SJSA1 (cell line): ENCODE measurements at places on chromosomes 1 and 21.

DNA sequence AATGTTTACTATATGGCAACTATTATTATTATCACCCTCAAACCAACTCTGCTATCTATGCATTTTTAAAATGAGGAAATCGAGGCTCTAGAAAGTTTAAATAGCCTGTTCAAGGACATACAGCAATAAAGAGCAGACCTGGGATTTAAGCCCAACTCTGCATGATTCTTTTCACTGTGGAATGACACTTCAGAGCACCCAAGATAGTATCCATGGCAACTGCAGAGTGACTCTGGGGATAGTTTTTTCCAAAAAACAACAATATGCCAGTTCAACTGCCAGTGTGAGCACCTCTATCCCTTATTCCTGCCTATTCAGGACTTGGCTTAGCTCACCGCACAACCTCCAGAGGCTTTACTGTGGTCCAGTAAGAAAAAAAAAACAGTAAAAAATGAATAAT is 293.9 kb downstream of the BRINP2 start:
- no peak overlapping the region for H3K27ac ChIP-seq
- no peak overlapping the region for H3K4me3 ChIP-seq
- DNase-seq: no peak
- H3K27me3 ChIP-seq: 0 out of 2 replicates have a peak, but pooled peaks cover 2% of the 10 kb centered on the region
- H3K36me3 ChIP-seq: no peaks in the 10 kb centered on the region

GRCh38 chr1:50271968-50272578 is 151.2 kb downstream of the DMRTA2 start:
- H3K4me3 ChIP-seq: no peak overlapping the region
- H3K4me1 ChIP-seq: no peaks in the 10 kb centered on the region
- H3K36me3 ChIP-seq: no peaks in the 10 kb centered on the region
- no peak overlapping the region for H3K27ac ChIP-seq
- H3K27me3 ChIP-seq: no peaks in the 10 kb centered on the region

DNA sequence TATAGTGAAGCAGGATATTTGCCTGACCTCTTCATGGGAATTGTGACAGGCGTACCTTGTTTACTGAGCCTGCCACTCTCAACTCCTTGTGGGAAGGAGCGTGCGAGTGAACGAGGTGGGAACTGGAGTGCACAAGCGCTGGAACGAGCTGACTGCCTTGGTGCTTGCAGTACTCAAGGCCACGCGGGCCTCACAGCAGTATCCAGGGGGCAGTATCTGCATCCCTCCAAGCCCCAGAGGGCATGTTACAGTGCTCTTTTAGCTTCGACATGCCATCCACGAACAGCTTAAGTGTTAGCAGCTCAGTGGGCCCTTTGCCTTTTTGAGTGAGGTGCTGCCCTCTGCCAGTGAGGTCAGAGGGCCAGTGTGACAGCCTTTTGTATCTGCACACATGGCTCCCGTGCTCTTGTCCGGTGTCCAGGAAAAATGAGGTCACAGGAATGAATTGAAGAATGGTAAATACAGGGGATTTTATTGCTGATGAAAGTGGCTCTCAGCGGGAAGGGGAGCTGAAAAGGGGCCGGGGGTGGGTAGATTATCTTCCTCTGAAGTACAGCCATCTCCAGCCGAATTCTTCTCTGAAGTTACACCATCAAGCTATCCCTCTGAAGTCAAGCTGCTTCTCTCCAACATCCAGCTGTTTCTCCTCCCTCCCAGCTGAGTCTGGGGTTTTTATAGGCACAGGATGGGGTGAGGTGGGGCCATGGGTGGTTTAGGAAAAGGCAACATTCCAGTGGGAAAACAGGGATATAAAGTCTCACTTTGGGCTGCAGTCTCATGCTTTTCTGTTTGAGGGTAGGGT is 69.3 kb downstream of the EPB41 start:
- H3K4me3 ChIP-seq: no peak overlapping the region
- H3K27ac ChIP-seq: no peak overlapping the region
- H3K4me1 ChIP-seq: peaks cover 4% of the 10 kb centered on the region
- no peak for DNase-seq

DNA sequence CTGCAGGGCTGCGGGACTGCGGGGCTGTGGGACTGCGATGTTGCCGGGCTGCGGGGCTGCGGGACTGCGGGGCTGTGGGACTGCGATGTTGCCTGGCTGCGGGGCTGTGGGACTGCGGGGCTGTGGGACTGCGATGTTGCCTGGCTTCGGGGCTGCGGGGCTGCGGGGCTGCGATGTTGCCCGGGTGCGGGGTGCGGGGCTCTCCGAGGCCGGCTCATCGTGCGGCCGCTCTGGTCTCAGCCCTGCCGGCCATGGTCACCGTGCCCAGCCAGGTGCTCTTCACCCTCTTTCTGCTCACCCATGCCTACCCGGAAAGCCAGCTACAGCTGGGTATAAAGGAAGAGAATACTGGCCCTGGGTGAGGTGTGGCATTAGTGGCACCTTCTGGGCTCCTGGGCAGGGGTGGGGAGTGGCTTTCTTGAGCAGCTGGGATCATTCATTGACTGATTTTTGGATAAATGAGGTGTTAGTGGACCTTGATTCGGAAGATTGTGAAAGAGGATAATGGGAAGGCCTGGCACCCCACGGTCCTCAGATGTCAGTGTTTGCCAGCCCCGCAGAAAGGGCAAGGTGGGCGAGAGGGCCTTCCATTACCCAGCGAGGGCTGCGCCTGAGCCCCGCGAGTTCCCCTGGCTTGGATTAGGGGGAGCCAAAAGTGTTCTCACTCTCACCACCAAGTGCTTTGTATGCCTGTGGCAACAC is 36.3 kb downstream of the COQ8A start:
- H3K36me3 ChIP-seq: no peaks in the 10 kb centered on the region
- no peak overlapping the region for H3K27ac ChIP-seq
- H3K27me3 ChIP-seq: no peaks in the 10 kb centered on the region

DNA sequence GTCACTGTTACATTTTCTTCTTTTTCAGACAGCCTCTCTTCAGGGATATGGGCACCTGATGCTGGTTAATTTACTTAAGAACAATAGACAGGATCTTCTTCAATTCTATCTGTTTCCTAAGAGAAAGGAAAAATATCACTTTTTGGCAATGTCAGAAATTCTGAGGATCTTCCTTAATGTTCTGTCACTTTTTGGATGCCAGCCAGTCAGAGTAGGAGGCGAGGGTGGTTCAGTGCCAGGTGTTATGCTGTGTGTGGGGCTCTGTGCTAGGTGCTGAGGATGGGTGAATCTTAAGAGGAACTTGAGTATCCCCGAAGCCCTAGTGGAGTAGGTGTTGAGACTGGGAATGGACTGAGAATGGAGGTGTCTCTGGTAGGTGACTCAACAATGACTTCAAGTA is 133.5 kb downstream of the UCK2 start:
- no peak overlapping the region for H3K27ac ChIP-seq
- no peaks in the 10 kb centered on the region for H3K27me3 ChIP-seq
- no peak for DNase-seq
- H3K4me3 ChIP-seq: no peak overlapping the region
- no peaks in the 10 kb centered on the region for H3K4me1 ChIP-seq
- H3K36me3 ChIP-seq: no peaks in the 10 kb centered on the region

GRCh38 chr1:200107004-200107470 is 79.5 kb downstream of the NR5A2 start:
- H3K27me3 ChIP-seq: no peaks in the 10 kb centered on the region
- H3K27ac ChIP-seq: no peak overlapping the region
- DNase-seq: no peak
- no peaks in the 10 kb centered on the region for H3K36me3 ChIP-seq

DNA sequence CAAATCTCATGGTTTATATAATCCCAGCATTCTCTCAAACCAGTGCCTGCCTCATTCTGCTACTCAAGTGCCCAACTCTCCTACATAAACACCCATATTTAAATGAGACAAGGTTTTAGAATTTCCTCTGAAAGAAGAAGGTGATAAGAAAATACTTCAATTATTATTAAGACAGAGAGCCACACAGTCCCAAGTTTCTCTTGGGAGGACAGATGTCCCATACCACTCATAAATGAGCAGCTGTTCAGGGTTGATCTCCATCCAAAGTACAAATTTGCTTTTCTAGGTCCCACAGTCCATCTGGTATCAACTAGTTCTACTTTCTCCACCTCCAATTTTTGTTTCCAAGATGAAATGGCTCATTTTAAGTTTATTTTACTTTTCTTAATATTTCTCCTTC is 11.3 kb downstream of the DCAF8 start:
- no peaks in the 10 kb centered on the region; the same call in 1 of the 2 replicates for H3K36me3 ChIP-seq
- H3K27me3 ChIP-seq: no peaks in the 10 kb centered on the region
- H3K27ac ChIP-seq: no peak overlapping the region
- H3K4me1 ChIP-seq: peaks cover 15% of the 10 kb centered on the region

GRCh38 chr1:18494304-18494703 is 13.6 kb downstream of the KLHDC7A start:
- H3K27me3 ChIP-seq: peaks cover 4% of the 10 kb centered on the region; the same call in 1 of the 2 replicates
- no peak overlapping the region for H3K4me3 ChIP-seq
- H3K36me3 ChIP-seq: no peaks in the 10 kb centered on the region
- H3K4me1 ChIP-seq: no peaks in the 10 kb centered on the region

DNA sequence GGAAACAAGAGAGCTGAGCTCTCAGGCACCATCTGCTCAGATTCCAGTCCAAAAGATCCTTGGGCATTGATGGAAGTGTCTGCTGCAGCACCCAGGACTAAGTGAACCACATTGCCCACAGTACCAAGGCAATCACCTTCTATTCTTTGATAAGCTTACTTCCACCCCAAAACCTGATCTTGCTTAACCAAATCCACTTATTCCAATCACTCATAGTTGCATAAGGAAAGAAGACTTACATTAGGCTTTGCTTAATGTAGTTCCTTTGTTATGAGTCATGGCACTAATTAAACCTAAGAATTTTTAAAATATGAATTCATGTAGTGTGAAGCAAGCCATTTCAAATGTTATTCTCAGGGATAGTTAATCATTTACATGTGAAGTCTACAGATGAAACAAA is 84.5 kb downstream of the UCHL5 start:
- H3K4me3 ChIP-seq: no peak overlapping the region
- H3K4me1 ChIP-seq: no peaks in the 10 kb centered on the region
- no peak for DNase-seq
- no peaks in the 10 kb centered on the region for H3K36me3 ChIP-seq
- H3K27ac ChIP-seq: no peak overlapping the region
- H3K27me3 ChIP-seq: no peaks in the 10 kb centered on the region

GRCh38 chr1:78603206-78603605 is 17.0 kb upstream of the IFI44L start:
- H3K27me3 ChIP-seq: no peaks in the 10 kb centered on the region
- DNase-seq: no peak
- H3K36me3 ChIP-seq: no peaks in the 10 kb centered on the region
- H3K4me3 ChIP-seq: no peak overlapping the region
- H3K27ac ChIP-seq: no peak overlapping the region
- H3K4me1 ChIP-seq: peaks cover 5% of the 10 kb centered on the region

- no peaks in the 10 kb centered on the region for H3K4me1 ChIP-seq
- H3K27me3 ChIP-seq: no peaks in the 10 kb centered on the region
Observed at GRCh38 chr1:5140962-5141361, 486.6 kb downstream of the AJAP1 start.

- H3K36me3 ChIP-seq: peaks cover 29% of the 10 kb centered on the region
- H3K4me3 ChIP-seq: peak overlapping the region; percentile 56
- no peaks in the 10 kb centered on the region for H3K27me3 ChIP-seq
- DNase-seq: no peak
Observed at GRCh38 chr1:11925938-11926292, 312 bp downstream of the KIAA2013 start.

DNA sequence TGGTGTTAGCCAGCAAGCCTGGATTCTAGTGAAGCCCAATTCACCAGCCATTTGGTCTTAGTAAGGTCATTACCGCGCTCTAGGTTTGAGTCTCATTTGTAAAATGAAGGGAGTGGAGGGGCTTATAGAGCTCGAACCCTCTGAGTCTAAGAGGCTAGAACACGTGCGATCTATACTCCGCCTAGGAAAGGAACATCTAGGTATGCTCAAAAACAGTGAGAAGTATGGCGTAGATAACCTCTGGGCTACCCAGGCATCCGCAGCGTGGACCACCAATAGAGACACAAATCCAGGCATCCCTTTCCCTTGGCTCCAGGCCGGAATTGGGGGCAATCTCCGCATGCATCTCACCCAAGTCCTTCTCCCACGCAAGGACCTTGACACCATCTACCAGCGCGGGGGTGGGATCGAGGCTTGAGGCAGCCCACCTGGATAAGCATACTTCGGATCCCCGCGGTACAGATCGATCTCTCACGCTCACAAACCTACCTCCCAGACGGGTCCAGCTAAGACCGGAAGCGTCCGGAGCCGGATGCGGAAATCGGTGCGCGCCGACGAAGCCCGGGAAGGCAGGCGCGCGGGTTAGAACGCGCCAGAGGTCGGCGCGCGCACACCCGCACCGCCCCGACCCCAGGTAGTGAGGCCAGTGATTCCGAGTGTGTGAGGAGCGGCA is at the start of gene METTL25B:
TSS of gene METTL25B (plus strand) at position 544 of the 673 bp plus-strand sequence. CDS start 636 bp downstream, outside the sequence.
- H3K27ac ChIP-seq: peak within 1 kb of the TSS; percentile 74
- H3K4me3 ChIP-seq: peak within 1 kb of the TSS; percentile 80
- H3K36me3 ChIP-seq: peaks cover 45% of the 10 kb centered on the region
- no peaks in the 10 kb centered on the region for H3K27me3 ChIP-seq
- H3K4me1 ChIP-seq: peaks cover 31% of the 10 kb centered on the region
